Suppressor macrophage (primary cell): ENCODE measurements at places on chromosomes 5 and 9.

DNA sequence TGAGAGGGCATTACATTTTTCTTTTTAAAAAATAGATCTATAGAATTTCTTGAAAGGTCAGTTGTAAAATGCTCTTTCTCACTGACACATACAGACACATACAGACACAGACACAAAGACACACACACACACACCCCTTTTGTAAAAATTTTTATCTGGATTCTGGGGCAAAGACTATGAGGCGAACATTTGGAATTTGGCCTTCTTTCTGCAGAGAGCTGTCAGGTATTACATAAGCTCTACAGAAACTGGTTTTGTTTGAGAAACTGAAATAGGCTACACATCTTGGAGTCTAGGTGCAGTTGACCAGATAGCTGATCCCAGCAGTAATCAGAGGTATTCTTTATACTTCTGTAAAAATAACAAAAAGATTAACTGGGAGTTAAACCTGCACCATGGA lies 315.9 kb upstream of the RPS23 start:
- DNase-seq = no peak

GRCh38 chr5:55407059-55407684 lies 99.4 kb downstream of the MTREX start:
- DNase-seq = peak; percentile 44

GRCh38 chr5:142795251-142795650 lies 25.1 kb downstream of the ARHGAP26 start:
- peak; percentile 68 for DNase-seq

- no peak for DNase-seq
Measured at GRCh38 chr9:17928228-17928627, 349.4 kb downstream of the SH3GL2 start.

- DNase-seq = no peak
Measured at GRCh38 chr5:93519740-93520139, 61.3 kb downstream of the NR2F1-AS1 start.

GRCh38 chr5:91206734-91207133 lies 176.4 kb downstream of the ARRDC3 start:
- no peak for DNase-seq

DNA sequence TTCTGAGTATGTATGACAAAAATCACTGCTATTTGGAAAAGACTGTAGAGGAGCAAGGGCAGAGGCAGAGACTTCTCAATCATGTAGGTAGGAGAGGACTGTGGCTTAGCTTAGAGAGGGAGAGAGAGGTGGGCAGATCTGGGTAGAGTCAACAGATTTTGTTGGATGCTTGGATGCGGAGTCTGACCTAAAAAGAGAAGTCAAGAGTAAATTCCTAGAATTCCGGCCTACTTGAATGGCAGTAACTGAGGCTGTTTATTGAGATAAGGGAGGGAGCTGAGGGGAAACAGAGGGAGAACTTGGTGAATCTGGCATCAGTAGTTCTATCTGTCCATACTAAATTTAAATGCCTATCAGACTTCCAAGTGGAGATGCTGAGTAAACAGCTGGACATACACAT lies 2.4 kb downstream of the TICAM2 start:
- DNase-seq = peak; percentile 3

- DNase-seq = no peak
Measured at GRCh38 chr5:36734422-36734821, 128.0 kb downstream of the SLC1A3 start.

DNA sequence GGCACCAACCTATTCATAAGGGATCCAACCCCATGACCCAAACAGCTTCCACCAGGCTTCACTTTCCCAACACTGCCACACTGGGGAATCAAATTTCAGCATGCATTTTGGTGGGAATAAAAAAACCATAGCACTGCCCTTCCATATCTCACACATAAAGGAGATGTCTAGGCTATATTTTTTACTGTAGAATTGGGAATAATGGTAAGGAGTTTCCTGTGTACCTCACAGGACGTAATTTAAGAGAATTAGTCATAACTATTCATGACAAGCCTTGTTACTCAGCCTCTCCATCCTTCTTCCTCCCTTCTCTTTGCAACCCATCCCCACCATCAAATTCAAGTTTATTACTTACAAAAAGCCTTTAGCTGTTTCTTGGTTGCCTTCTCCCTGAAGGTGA lies 352.1 kb downstream of the MLLT3 start:
- no peak for DNase-seq

DNA sequence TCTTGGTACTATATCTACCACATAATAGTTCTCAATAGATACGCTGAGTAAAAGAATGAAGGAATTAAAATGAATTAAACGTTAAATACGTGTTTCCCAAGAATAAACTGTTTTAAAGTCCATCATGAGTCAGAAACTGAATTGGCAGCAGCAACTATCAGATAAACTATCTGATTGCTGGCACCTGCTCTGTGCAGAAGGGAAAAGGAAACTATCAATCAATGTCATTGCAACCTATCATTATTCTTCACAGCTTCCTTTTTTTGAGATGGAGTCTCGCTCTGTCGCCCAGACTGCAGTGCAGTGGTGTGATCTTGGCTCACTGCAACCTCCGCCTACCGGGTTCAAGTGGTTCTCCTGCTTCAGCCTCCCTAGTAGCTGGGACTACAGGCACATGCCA lies 8.8 kb upstream of the WDR36 start:
- DNase-seq = no peak

- DNase-seq = no peak
Measured at GRCh38 chr5:39299962-39300361, 64.3 kb downstream of the C9 start.

- DNase-seq = no peak
Measured at GRCh38 chr5:15286650-15287049, 213.3 kb upstream of the FBXL7 start.

DNA sequence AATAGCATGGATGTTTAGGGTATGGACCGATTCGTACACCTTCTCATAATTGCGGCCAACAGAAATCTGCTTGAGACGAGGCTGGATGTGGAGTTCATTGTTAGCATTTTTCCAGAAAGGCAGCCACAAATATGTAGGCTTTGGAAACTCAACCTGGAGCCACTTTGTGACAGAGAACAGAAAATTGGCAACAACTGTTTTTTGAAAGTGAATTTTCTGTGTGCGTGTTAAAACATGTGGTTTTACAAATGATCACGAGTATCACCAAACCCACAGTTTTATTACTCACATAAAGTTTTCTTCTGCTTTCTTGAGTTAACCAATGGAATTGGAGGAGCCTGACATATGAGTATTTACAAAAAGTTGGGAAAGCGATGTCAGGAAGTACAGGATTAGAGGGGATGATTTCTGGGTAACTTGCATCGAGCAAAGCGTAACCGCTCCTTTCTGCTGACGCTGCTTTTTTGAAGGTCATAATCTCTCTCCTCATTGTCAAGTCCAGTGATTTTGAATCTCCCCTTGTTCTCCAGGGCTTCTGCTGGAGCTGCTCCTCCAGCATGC lies 138.5 kb upstream of the TAF11L2 start:
- DNase-seq = peak; percentile 66

DNA sequence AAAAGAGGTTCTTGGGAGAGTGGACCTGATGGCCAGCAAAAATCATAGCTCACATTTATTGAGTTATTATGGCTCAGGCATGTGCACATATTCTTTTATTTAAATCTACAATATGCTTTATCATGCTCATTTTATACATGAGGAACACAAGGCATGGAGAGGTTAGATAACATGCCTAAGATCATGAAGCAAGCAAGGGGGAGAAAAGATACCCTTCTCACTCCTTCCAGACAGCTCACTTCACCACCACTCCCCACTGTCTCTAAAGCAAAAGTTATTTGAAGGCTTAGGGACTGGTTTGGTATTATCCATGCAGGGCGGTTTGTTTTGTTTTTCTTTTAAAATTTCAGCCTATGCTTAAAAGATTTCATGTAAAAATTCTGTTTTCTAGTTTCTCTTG lies 59.0 kb upstream of the PDE8B start:
- no peak for DNase-seq

- peak; percentile 34 for DNase-seq
Measured at GRCh38 chr5:163947848-163948666, 442.6 kb downstream of the MAT2B start.

DNA sequence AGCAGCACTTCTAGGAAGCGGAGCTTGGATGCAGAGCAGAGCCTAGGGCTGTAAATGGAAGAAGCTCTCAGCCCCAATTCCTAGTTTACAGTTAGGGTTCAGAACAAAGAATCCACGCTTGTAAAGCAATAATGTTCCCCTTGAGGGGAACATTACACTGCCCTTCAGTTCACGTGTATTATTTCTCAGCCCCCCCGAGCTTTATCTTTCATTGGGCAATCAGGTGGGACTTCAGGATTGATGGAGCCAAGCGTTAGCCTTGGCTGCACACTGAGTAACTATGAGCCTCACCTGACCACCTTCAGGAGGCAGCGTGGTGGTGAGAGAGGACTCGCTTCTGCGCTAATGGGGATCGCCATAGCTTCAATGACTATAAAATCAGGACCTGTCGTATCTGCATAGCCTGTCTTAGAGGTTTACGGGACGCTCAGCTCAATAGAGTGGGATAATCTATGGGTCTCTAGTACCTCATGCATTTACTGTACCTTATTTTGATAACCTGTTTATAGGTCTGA lies 157.0 kb upstream of the RASEF start:
- DNase-seq = no peak

- DNase-seq = no peak
Measured at GRCh38 chr9:98992885-98993569, 49.3 kb downstream of the COL15A1 start.

GRCh38 chr9:21964925-21965385 lies 29.2 kb downstream of the CDKN2A start:
- DNase-seq = no peak
